ENCODE measurements at places on chromosomes 12 and 14.

DNA sequence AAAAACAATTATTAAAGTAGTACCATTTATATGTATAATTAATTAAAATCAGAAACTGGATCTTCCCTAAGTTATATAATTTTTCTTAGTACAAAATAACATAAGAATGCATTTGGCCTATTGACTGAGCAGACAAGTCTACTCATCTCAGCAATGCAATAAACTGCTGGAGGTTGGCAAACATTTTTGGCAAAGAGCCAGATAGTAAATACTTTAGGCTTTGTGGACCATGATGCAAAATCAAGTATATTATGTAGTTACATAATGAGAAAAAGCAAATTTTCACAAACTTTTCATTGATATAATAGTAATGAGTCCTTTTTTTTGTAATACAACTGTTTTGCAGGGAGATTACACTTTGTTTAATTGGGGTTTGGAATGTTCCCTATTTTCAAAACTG, 30.9 kb downstream of the ERGIC2 start:
- DNase-seq, result no peak

DNA sequence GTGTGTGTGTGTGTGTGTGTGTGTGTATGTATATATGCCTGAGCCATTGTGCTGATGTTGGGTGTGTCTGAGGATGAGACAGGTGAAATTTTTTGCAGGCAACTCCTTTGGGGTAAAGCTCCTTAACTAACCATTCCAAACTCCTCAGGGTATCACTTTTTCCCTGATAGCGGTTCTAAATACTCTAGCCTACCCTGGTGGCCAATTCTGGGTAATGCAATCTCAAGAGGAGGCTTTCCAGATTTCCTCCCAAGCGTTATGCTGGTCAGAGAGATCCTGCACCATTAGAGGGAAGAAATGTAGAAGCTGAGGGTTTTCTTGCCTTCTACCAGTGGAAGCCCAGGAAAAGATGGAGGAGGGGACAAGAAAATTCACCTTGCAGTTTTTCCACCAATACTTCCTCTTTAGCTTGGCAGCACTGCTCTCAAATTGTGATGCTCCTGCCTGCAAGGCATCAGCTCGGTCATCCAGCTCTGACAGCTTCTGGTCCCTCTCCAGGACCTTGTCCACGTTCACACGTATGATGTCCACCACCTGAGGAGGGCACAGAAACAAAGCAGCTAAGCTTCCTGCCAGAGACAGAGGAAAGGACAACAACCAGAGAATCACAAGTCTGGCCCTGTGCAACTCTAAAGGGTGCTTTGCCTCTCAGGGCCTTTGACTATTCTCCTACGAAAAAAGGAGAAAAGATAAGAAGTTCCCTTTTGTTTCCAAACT, 4.9 kb downstream of the VAMP1 start:
- peak; percentile 41 for DNase-seq

- DNase-seq, result no peak
Observed at GRCh38 chr12:43551971-43552559, at the start of gene ADAMTS20. TSS of gene ADAMTS20 (minus strand) at chr12:43552203. CDS start at chr12:43551921, 282 bp downstream.

DNA sequence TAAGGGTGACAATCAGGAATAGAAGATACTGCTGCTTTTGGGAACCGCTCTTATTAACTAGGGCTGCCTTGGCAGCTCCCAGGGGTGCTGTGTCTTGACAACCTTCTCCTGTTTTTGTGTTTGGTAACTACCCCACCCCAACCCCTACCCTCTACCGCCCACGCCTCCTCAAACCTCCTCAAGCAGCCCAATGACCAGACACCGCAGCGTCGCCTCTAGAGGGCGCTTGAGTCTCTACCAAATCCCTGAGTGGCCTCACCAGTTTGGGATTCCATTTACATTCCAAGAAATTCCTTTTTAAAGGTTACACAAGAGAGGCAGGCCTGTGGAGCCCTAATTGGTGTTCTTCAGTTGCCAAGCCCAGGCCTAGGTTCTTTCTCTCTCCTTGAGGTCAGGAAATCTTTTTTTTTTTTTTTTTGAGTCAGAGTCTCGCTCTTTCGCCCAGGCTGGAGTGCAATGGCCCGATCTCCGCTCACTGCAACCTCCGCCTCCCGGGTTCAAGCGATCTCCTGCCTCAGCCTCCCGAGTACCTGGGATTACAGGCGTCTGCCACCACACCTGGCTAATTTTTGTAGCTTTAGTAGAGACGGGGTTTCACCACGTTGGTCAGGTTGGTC, 72.4 kb upstream of the USP44 start:
- peak; percentile 47 for DNase-seq

DNA sequence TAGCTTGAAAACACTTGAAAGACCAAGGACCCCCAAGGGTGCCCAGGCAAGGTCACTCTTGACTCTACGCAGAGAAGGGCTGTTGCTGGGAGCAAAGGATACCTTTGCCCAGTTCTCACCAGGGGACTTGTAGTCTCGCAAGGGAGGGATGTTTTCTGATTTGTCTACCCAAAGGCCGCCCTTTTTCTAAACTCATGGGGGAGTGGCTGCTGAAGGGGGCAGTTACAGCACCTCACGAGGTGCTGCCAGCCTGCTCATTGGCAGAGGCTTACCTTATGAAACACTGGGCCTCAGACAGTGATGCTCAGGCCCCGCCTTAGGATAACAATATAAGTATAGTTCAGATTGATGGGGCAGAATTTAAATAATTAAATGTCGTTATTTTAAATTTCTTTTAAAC, 107.0 kb downstream of the ETV6 start:
- DNase-seq, result no peak

DNA sequence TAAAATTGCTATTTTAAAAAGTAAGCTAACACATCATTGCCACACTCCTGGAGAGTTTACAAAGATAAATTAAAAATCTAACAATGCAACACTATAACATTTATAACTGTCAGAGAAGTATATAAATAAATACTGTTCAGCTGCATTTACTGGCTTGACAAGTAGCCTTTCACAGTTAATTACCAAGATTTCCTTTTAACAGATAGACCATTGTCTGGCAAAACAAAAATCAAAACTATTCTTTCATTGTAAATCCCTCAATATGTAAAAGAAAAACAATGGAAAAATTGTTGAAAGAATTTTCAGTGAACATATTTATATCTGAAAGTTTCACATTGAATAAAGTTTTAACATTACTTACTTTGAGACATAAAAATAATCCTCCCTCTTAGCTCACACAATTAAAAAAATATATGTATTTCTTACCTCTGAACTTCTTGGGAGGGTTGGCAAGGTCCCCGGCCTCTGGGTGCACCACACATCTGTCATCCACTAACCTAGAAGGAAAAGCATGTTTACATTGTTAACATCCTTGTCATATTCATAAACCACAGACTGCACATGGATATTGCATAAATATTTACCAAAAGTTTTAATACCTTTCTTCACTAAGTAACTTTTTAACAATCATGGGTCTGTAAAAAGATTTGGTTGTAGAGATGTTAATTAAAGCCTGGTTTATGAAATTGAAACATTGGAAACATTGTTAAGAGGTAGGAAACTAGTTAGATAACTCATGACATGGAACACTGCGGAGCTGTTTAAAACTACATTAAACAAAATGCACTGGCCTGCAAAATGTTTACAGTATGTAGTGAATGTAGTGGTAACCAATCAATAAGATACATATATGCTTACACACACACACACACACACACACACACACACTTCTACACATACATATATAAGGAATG, 43.0 kb downstream of the ITPR2 start:
- DNase-seq, result peak; percentile 26

- no peak for DNase-seq
Observed at GRCh38 chr12:123996581-123996980, 23.6 kb downstream of the ZNF664 start.

Data from RCC 7860 (cell line).